Liver (tissue), 10 donors: ENCODE measurements at places on chromosomes 4 and X. TPM values are rescaled to one million over a fixed set of nuclear protein-coding genes. Genes with fewer than 3 reads are reported as not detected.

TSPAN7 gene
- 15.3 TPM for total RNA-seq

SLC2A9 gene
- total RNA-seq = 49.0 TPM

ACE2 gene
- 4.1 TPM for total RNA-seq

CABS1 gene
- total RNA-seq = not detected

NLRP2B gene
- total RNA-seq = not detected

RASSF6 gene
- total RNA-seq = 0.09 TPM

VCX3A gene
- total RNA-seq = not detected

MGARP gene
- total RNA-seq = 0.09 TPM

DGAT2L6 gene
- not detected for total RNA-seq

PCDH10 gene
- total RNA-seq = under 0.01 TPM

FRAS1 gene
- total RNA-seq = 6.0 TPM

IL3RA gene
- 0.33 TPM for total RNA-seq

GSPT2 gene
- 4.4 TPM for total RNA-seq

NAA10 gene
- total RNA-seq = 30.6 TPM

BANK1 gene
- total RNA-seq = 1.7 TPM

NOX1 gene
- total RNA-seq = not detected

MAOA gene
- 41.0 TPM for total RNA-seq

PNMA6A gene
- 5.4 TPM for total RNA-seq

RAB40AL gene
- 0.14 TPM for total RNA-seq

SPANXN3 gene
- not detected for total RNA-seq

PNMA6F gene
- not detected for total RNA-seq

ERAS gene
- total RNA-seq = not detected

RXFP1 gene
- 1.5 TPM for total RNA-seq

F11 gene
- total RNA-seq = 207 TPM

USP11 gene
- 24.3 TPM for total RNA-seq

CNOT6L gene
- 14.8 TPM for total RNA-seq

GLOD5 gene
- not detected for total RNA-seq

BBS12 gene
- total RNA-seq = 1.0 TPM

MND1 gene
- 0.17 TPM for total RNA-seq

CA5B gene
- 1.2 TPM for total RNA-seq

DGKK gene
- 2.9 TPM for total RNA-seq

ATP1B4 gene
- total RNA-seq = not detected

VSIG4 gene
- 35.5 TPM for total RNA-seq

TMPRSS11E gene
- not detected for total RNA-seq

ARSJ gene
- total RNA-seq = 0.56 TPM

CLIC2 gene
- total RNA-seq = 15.5 TPM

FAT4 gene
- total RNA-seq = 11.5 TPM

MAGEA4 gene
- not detected for total RNA-seq

HHIP gene
- 14.0 TPM for total RNA-seq

SPATA4 gene
- not detected for total RNA-seq

MRPS18C gene
- total RNA-seq = 12.2 TPM

GAGE12F gene
- total RNA-seq = not detected

PRICKLE3 gene
- total RNA-seq = 2.5 TPM

SORCS2 gene
- total RNA-seq = 1.3 TPM

TKTL1 gene
- total RNA-seq = not detected

RIBC1 gene
- total RNA-seq = 0.25 TPM

SLC25A53 gene
- total RNA-seq = 8.5 TPM

SPACA5 gene
- total RNA-seq = not detected

PAPSS1 gene
- 17.8 TPM for total RNA-seq

RTL9 gene
- total RNA-seq = 0.37 TPM
